Activated CD4-positive, CD25-positive, alpha-beta regulatory T cell treated with anti-CD3 and anti-CD28 coated beads, Interleukin-2, amount 50 U/mL, for 16 hours (primary cell): ENCODE measurements at places on chromosomes 6 and 20.

GRCh38 chr6:41056768-41057490 lies 3.9 kb downstream of the APOBEC2 start:
- no peak for DNase-seq

DNA sequence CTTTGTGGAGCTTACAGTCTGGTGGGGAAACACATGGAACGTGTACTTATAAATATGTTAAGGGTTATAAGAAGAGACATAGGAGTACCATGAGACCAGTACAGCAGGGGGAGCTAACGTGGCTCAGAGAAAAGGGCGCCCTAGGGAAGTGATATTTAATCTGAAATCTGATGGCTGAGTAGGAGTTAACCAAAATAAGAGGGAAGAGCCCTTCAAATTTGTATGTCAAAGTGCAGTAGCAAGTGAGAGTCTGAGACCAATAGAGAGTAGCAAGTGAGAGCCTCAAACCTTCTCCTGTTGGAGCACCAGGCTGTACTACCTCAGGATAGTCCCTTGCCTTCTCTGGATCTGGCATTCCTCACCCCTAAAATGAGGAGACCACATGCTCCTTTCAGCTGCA lies 6.1 kb upstream of the PKIG start:
- DNase-seq: no peak

- DNase-seq: no peak
Observed at GRCh38 chr20:7505152-7505834, 435.0 kb downstream of the HAO1 start.

DNA sequence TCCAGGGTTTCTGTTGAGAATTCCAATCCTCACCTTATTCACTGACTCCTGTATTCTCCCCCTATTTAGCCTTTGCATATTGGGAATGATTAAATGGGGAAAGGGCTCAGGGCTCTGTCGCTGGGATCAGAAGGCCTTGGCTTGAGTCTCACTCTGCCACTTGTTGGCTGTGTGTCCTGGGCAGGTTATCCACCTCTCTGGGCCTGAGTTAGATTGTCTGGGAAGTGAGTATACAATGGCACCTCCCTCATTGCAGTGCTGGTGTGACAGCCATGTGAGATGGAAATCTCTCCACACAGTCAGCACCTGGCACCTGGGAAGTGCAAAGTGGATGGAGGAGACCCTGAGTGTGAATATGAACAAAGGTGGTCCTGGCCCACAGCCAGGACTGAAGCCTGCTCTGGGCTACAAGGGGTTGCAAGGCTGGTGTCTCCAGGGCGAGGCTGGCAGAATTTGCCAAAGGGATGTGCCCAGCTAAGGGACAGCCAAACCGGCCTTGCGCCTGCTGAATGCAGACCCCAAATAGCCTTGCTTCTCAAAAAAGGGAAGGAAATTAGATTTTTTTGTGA lies 200.0 kb upstream of the PMEPA1 start:
- DNase-seq: no peak

DNA sequence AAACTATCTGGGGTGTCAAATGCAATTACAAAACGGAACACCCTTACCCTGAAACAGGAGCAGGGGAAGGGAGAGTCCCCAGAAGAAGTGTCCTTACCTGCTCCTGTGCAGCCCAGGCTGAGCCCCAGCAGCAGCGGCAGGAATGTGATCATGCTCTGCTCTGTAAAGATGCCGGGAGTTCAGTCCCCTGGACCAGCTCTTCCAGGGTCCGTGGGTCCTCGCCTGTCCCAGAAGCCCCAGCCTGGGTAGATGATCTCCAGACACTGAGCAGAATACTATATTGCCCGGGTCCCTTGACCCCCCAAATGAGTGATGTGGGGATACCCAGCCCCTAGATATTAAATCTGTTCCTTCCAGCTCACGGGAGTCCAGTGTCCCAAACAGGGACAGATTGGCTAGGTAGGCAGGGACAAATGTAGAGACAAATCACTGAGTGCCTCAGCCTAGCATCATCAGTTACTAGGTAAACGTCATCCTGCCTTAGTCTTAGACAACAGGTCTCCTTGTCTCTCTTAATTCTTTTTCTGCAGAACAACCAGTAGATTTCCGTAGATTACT lies at the start of gene HLA-DMB:
Gene HLA-DMB (minus strand): TSS at position 373 of the 558 bp plus-strand sequence. CDS start 221 bp downstream, at position 152.
- DNase-seq: peak; percentile 23

- no peak for DNase-seq
Observed at GRCh38 chr6:87699576-87699975, 2.5 kb downstream of the AKIRIN2 start.

DNA sequence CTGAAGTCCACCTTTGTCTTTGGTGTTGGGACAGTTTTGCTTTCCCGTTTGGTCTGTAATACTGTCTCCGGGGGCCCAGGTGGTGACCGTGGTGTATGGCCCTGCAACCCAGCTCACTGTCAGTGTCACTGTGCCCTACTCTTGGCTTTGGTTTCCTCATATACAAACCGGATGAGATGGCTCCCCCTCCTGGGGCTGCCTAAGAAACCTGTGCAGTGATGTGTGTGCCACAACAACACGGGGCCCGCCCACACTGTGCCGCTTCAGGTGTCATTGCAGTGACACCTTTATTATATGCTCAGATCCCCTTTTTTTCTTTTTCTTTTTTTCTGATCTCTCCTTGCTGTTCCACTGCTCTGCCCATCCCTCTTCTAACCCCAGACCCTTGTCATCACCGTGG lies 73.9 kb downstream of the RAMACL start:
- peak; percentile 19 for DNase-seq

- no peak for DNase-seq
Observed at GRCh38 chr6:169798764-169799473, 47.5 kb downstream of the ERMARD start.

GRCh38 chr6:7106752-7107577 lies 796 bp upstream of the RREB1 start:
- DNase-seq: peak; percentile 32

- peak; percentile 10 for DNase-seq
Observed at GRCh38 chr20:4592316-4593148, 129.2 kb upstream of the PRND start.

- no peak for DNase-seq
Observed at GRCh38 chr20:16187956-16188616, 385.2 kb downstream of the KIF16B start.

DNA sequence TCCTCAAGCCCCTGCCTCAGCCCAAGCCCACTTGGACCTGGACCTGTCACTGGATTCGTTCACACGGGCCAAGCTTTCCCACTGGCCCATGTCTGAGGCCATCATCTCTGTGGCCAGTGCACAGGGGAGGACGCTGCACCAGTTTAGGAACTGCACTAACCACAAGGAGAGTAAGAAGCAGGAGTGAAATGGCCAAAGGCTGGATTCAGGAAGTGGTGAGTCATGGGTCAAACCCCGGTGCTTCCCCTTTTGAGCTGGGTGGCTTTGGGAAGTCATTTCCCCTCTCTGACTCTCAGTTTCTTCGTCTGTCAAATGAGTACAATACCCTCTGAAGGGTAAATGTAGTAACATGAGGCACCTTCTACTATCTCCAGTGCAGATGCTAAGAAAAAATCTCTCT lies 87.9 kb downstream of the CD40 start:
- DNase-seq: no peak

GRCh38 chr6:152905551-152906299 lies 77.1 kb downstream of the FBXO5 start:
- no peak for DNase-seq

GRCh38 chr20:2337142-2337541 lies 41.3 kb downstream of the TGM3 start:
- DNase-seq: no peak

- DNase-seq: no peak
Observed at GRCh38 chr20:49508435-49509199, 26.1 kb upstream of the KCNB1 start.

GRCh38 chr20:38143646-38144554 lies 21.2 kb downstream of the TGM2 start:
- DNase-seq: no peak

DNA sequence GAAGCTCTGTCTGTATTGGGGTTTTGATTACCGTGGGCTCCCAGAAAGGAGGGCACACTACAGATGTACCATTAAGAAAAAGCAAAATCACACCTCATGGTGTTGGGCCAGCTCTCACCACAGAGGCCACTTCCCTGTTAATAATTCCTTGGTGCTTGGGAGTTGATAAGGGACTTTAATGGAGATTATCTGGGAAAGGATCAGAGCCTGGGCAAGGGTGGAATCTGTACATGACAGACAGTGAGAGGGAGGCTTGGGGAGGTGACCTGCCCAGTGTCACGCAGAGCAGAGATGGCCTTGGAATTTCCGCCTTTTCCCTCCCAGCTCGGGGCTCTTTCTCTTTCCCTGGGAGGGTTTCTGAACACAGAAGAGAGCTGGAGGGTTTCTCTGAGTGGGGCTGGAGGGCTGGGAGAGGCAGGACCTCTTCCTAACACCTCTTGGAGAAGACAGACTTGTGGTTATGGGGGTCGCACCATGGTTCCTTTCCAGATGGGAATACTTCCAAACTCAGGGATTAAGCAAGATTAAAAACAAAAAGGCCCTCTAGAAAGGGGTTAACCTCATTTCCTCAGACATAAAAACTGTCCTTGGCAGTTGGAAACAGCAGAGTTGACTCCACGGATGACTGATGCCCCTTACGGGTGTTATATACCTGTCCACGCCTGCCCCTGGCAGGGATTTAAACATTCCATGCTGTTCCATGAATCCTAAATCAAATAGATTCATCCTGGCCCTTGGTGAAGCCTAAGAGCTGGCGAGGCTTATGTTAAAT lies 16.8 kb upstream of the KCNK16 start:
- no peak for DNase-seq

DNA sequence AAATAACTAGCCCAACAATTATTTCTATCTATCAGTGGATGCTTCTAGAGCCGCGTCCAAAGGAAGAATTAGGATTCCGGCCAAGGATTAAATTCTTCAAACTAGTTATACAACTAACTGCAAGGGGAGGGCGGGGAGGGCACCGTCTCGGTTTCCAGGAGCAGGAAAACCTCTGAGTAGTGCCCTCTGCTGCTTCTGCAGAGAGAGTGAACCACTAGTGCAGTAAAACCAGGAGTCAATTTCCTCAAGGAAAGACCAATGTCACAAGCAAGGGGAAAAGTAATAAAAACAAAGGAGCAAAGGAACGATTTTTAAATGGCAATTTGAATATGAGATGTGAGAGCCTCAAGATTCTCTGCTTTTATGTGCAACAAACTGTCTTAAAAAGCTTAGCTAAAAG lies 16.5 kb upstream of the UBE2J1 start:
- no peak for DNase-seq

GRCh38 chr6:51141080-51141479 lies 322.4 kb downstream of the TFAP2B start:
- no peak for DNase-seq

GRCh38 chr20:21704408-21705385 lies 767 bp upstream of the PAX1 start:
- no peak for DNase-seq

DNA sequence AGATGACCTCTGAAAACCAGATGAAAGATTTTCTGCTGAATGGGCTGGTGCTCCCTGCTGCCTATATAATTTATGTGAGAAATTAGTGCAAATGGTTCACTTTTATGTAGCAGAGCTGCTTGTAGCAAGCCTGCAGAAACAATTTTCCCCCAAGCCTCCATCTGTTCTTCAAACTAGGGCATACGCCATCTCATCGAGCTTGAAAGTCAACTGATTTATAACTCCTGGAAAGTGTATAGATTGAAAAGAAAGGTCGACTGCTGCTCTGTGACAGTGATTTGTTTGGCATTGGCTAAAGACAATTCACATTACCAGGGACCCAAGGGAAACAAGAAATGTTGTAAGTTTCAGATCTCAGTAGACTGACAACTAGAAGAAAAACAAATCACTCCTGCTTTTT lies 93.3 kb downstream of the PACRG start:
- no peak for DNase-seq

DNA sequence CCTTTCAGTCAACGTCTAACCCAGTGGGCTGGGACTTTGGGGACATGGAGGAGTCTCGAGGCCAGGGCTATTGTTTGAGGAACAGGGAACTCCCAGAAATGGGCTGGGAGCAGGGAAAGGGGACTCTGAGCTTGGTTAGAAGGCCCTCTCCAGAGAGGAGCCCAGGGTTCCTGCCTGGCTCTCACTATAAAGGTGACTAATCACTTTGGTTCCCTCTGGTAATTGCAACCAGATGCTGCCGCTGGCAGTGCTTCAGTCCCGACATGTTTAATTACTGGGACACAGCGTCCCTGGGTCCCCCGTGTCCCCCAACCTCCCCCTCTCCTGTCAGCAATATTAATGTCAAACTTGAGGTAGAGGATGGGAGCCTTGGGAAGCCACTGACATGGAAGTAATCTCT lies 5.0 kb upstream of the GDF5 start:
- no peak for DNase-seq

DNA sequence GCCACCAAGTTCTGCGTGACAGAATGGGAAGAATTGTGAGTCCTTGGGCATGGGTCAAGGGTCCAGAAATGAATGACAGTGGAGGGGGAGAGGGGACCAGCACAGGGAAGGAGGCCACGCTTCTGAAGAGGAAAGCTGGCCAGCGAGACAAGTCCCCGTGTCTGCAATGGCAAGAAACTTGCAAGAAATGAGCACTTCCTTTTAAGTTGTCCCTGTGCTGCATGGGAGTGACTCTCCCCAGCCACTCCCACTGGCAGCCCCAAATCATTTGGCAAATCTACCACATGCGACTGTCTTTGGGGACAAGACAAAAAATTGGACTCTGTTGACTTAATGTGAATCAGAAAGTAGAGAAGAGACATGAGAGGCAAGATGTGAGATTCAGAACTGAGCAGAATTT lies 242.2 kb upstream of the RREB1 start:
- no peak for DNase-seq
